Stimulated activated CD4-positive, alpha-beta T cell treated with anti-CD3 and anti-CD28 coated beads, TNF-alpha, amount 100 ng/mL, for 24 hours (primary cell): ENCODE measurements at places on chromosomes 3 and 15.

DNA sequence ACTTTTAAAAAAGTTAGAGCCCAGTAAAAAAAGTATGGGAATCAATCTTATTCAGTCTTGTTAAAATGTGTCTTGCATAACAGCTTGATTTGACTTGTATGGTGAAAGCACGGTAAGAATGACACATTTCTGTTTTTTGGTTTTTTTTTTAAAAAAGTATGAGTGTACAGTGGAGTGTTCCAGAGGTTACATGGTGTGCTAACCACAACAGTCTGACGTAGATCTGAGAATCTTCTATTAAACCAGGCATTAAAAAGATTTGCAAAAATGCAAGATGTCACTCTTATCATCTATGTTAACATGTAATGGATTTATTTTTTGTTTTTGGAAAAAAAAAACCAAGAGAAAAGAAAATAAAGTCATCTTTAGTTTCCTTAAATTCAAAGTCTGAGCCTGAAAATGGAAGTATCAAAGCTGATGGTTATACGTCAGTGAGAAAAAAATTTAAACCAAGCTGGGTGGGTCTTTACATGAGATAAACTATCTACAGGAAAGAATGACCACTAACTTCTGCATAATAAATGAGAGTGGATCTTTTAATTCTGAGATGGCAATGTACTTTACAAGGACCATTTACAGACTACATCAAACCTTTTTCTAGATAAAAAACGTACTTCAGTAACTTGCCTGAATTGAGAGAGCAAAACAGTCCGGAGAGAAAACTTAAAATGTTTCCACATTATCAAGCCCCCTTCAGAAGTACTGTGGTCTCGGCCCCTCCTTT, 1.6 kb downstream of the GABPB1 start:
- DNase-seq = no peak

DNA sequence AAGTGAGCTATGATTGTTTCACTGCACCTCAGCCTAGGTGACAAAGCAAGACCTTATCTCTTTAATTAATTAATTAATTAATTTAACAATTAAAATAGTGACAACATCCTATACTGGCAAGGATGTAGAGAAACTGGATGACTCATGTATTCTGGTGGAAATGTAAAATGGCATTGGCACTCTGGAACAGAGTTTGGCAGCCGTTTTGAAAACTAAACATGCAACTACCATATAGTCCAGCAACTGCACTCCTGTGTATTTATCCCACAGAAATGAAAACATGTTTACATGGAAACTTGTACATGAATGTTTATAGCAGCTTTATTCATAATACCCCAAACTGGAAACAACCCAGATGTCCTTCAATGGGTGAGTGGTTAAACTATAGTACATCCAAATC, 56.6 kb downstream of the ANP32A start:
- DNase-seq = no peak

DNA sequence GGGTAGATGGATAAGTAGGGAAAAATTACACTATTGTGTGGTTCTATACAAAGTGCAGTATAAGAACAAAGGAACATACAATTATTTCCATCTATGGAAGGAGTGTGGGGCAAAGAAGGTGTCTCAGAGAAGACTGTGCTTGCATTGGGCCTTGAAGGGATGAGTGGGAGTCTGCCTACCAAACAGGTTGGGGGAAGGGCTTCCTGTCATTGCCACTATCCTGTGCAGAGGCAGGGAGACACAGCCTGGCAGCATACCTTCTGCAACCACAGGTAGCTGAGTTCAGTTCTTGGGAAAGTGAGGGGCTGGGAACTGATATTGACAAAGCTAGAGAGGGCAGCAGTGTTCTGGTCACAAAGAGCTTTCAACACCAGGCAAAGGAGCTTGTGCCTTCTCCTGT, 3.4 kb downstream of the TIMP4 start:
- DNase-seq = no peak

- DNase-seq = no peak
Measured at GRCh38 chr3:54830658-54831057, 97.2 kb downstream of the LRTM1 start.

DNA sequence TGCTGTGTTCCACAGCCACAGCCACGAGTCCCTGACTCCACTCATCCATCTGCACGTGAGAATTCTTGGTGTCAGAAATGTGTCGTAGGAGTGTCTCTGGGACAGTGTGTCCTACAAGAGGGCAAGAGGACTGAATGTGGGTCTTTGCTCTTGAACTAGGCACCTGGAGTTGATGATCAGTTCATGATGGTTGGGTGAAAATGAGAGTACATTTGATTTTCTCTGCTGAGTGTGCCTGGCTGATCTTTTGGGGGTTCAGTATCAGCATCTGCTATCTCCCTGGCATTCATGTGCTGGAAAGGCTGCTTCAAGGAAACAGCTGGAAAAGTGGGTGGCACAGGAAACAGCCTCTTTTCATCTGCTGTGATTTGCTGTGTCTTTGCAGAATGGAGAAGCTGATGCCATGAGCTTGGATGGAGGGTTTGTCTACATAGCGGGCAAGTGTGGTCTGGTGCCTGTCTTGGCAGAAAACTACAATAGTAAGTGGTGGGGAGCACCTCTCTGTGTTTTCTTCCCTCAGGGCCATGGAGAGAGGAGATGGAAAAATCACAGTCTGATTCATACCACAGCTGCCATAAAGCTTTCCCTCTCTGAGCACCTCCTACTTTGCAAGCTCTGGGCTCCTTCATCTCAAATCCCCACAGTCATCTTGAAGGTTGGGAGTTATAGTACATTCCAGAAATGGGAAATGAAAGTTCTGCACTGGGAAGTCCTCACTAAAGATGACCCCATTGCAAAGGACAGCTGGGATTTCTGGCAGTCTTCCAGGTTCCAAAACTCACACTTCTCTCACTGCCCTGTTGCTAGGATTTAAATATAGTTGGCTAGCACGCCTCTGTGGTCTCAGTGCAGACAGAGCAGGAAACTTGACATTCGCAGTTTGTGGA, 17.8 kb downstream of the TF start:
- no peak for DNase-seq

DNA sequence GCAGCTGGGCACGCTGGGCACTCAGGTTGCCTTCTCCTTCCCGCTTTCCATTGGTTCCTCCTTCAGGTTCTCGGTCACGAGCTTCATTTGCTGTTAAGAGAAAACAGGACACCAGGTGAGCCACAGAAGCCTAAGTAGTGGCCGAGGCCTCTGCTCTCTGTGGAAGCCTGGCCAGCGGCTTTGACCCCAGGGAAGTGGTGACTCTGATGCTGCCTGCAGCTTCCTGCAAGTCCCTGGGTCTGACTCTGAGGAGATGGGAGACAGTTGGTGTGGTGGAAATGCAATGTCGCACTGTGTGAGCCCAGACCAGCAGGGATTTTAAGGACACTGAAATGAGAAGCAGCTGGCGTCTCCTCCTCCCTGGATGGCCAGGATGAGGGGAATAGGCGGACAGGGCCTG, 80.5 kb downstream of the SNRK start:
- DNase-seq = no peak

DNA sequence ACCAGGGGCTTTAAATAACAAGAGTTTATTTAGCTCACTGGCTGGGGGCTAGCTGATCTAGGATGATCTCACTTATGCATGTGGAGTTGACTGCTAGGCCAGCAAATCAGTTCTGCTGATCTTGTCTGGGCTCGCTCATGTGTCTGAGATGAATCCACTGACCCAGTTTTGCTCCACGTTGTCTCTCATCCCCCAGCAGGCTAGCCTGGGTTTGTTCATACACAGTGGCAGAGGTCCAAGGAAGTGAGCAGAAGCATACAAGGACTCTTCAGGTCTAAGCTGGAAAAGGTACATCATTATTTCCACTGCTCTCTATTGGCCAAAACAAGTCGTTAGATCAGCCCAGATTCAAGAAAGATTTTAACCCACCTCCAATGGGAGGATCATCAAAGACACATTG, 238.0 kb downstream of the PLCL2 start:
- DNase-seq = no peak
